ENCODE measurements at places on chromosomes 12 and 14.

- DNase-seq, result no peak
These were observed 128.0 kb downstream of the NUAK1 start for GRCh38 chr12:106010741-106011140.

DNA sequence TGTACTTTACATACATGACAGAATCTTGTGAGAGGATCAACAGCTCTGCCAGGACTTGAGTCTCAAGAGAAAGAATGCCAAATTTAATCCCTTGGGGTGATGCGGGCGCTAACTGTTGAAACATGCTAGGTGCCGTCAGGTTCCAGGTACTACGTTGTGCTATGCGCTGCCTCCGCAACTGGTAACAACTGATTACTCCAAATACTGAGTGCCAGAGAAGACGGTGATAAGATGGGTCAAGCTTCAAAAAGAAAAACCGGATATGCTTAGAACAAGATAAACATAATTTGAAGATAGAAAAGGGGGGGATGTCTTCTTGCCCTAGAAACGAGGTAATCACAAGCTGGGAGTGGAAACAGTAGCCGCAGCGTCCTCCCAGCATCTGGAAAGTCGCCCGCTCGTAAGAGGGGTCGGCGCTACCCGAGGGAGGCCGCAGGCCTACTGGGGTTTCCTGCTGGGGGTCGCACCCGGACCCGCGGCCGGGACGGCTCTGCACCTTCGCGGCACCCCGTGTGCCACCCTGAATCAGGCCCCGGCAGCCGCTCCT lies 678 bp downstream of the ZBTB25 start:
- no peak for DNase-seq

DNA sequence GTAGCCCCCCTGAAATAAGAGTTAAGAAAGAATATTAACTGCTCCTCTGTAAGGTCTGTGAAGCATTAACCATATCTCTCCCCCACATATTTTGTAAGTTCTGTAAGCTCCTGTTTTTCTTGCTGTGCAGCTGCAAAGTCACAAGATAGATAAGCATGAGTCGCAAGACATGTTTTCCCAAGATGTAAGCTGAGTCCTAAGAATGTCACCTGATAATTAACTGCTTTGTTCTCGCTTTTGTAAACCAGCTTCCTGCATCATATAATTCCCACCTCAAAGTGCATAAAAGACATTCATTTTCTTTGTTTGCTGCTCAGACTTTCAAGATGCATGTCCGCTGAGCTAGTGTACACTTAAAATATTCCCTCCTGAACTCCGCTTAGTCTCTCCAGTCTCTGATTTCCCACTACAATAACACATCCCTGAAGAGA lies 27.0 kb upstream of the PHC1 start:
- no peak for DNase-seq

DNA sequence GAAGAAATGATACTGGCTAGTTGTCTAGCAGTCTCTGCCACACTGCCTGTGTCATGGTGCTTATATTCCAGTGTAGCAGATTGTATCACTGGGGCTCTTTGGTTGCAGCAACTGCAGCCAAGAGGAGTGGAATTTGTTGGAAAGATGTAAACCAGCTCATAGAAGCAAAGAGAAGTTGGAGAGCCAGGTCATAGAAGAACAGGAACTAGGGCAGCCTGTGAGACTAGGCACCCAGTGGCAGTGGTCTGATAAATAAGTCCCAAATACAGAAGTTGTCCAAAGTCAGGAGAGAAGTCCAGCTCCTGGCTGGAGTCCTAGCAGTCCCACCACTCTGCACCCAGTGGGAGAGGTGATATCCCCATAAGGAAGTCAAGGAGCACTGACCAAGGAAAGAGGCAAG lies 172.5 kb upstream of the ARID2 start:
- no peak for DNase-seq

GRCh38 chr14:67510121-67510520 lies 21.6 kb upstream of the TMEM229B start:
- DNase-seq, result no peak

- no peak for DNase-seq
These were observed 220.5 kb downstream of the SLC6A15 start for GRCh38 chr12:84692071-84692470.

GRCh38 chr14:34015383-34015782 lies 64.5 kb upstream of the EGLN3 start:
- DNase-seq, result no peak

Data from ascending aorta (tissue), 2 donors.